NCI-H1105 treated with DMSO at 0.1 percent for 48 hours (cell line): ENCODE measurements at places on chromosomes 2 and 18.

DNA sequence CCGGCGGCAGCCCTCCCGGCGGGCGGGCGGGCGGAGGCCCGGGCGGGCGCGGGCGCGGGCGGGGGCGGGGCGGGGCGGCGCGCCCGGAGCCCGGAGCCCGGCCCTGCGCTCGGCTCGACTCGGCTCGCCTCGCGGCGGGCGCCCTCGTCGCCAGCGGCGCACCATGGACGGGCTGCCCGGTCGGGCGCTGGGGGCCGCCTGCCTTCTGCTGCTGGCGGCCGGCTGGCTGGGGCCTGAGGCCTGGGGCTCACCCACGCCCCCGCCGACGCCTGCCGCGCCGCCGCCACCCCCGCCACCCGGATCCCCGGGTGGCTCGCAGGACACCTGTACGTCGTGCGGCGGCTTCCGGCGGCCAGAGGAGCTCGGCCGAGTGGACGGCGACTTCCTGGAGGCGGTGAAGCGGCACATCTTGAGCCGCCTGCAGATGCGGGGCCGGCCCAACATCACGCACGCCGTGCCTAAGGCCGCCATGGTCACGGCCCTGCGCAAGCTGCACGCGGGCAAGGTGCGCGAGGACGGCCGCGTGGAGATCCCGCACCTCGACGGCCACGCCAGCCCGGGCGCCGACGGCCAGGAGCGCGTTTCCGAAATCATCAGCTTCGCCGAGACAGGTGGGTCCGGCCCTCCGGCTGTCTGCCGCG is at the start of gene INHBB:
INHBB (plus strand) TSS at position 111 of the 641 bp plus-strand sequence; CDS start at position 164, 53 bp downstream.
- no peak for DNase-seq

- DNase-seq, result no peak
Observed at GRCh38 chr2:59173325-59173724, 932.2 kb upstream of the FANCL start.

DNA sequence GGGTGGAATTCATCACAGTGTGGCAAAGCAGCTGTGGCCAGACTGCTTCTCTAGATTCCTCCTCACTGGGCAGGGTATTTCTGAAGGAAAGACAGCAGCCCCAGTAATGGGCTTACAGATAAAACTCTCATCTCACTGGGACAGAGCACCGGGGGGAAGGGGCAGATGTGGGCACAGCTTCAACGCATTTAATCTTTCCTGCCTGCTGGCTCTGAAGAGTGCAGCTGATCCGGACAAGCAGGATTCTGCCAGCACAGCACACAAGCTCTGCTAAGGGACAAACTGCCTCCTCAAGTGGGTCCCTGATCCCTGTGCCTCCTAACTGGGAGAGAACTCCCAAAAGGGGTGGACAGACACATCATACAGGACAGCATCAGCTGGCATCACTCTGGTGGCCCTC is 779.9 kb upstream of the CNTNAP5 start:
- no peak for DNase-seq

- DNase-seq, result peak; percentile 36
Observed at GRCh38 chr2:59654710-59655109, 898.7 kb downstream of the BCL11A start.

DNA sequence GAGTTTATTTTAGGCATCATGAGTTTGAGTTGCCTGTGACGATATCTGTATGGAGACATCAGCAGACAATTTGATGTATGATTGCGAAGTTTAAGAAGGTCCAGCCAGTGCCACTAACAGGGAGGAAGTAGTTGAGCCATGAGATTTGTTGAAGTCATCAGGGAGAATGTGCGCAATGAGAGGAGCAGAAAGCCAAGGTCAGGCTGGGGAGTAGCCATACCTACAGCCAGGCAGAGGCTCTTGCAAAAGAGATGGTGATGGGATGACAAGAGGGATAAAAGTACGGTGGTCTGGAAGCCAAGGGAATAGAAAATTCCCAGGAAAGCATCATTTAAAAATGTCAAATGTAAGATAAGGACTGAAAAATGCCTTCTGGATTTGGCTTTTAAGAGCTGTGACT is 51.2 kb downstream of the LIMS1 start:
- DNase-seq, result no peak

DNA sequence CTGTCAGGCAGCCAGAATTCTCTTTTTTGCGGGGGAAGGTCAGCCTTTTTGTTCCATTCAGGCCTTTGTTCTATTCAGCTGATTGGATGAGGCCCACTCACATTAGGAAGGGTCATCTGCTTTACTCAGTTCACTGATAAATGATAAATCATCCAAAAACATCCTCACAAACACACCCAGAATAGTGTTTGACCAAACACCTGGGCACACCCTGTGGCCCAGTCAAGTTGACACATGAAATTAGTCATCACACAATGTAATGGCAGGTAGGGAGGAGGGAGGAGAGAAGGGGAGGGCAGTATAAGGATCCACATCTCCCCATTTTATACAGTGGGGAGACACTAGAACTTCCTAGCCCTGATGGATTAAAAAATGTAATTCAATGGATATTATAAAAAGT is 8.3 kb upstream of the RMC1 start:
- DNase-seq, result no peak

DNA sequence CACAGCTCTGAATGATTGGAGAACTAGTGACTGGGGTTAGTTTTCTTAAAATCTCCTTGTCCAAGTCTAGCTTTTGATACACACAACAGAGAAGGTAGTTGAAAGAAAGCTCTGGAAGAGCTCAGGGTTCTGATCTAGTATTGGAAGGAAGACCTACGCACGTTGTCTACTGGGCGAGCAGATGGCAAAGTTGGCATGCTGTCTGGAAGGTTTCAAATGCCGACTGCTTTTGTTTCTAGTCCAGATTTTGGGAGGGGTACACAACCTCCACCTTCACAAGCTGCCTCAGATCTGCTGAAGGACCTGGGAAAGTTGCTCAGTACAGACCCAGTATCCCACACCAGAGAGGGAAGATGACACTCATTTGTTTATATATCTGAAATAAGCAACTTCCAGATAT is 507.3 kb downstream of the RNF144A start:
- no peak for DNase-seq

DNA sequence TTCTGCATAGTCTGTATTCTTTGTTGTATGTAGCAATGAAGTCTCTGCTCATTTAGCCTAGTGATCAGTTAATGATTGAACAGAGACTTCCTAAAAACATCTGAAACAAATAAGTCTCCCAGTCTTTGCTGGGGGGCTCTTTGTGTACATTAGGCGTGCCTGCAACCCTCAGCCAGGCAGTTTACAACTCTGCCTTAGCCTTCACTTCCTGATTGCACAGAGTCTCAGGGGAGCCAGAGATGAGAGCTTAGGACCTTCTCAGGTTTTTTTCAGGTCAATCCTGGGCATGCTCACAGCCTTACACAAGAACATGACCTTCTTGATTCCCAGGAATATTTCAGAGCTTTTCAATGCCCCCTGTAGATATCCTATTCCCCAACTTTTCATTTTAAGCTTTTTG is 44.0 kb upstream of the BIN1 start:
- no peak for DNase-seq

DNA sequence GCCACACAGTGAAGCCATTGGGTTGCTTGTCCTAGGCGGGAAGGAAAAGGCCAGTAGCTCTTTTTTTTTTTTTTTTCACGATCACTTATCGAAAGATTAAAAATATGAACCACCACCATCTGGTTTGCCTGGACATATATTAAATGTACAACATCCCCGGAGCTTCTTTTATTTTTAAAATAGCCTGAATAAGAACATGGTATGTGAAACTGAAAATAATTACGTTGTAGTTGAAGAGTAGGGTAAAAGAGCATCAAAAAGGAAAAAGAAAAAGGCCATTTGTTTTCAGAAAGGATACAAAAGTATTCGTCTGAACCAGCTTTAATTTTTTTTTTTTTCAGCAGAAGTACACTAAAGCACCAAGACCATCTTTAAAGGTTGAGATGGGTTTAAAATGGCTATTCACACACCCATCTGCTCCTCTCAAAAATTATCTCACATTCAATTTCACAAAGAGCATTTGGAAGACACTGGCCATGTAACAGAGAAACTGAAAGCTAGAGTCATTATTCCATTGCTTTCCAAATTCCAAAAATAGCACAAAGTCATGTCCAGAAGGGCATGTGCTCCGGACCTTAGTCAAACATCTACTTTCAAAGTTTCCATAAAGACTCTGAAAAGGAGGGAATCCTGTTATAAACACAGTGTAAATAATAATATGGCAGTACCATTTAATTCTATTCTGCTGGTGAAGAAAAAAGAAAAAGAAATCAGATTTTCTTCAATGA is 82.9 kb downstream of the SCN3A start:
- DNase-seq, result no peak

GRCh38 chr2:236545248-236545658 is 24.4 kb upstream of the ACKR3 start:
- no peak for DNase-seq

- no peak for DNase-seq
Observed at GRCh38 chr2:6978991-6979390, 61.8 kb downstream of the RNF144A start.

- no peak for DNase-seq
Observed at GRCh38 chr2:76330865-76331264, 620.1 kb upstream of the GCFC2 start.

DNA sequence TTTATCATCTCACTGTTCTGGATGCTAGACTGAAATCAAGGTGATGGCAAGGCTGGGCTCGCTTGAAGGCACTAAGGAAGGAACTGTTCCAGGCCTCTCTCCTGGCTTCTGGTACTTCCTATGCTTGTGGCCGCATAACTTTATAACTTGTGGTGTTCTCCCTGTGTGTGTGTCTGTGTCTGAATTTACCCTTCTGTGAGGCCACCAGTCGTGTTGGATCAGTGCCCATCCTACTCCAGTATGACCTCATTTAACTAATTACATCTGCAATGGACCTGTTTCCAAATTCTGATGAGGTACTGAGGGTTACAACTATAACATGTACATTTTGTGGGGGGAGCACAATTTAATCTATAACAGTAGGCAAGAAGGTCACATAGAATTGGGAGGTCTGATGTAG is 41.6 kb downstream of the LYPD6B start:
- DNase-seq, result no peak

DNA sequence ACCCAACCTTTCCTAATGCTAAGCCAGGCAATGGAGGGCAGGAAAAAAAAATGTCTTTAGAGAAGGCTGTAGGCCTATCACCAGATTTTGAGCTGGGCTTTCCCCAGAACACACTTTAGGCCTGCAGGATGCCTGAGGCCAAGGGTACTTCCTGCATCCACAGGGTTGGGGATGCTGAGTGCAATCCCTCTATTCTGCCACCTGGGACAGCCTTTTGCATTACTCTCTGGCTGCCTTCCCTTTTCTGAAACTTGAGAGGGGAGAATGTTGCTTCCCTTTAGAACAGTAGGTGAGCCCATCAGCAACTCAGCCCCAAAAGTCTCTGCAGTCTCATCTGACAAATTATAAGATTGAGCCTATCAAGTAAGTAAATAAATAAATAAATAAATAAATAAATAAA is 195.2 kb downstream of the SLC8A1 start:
- DNase-seq, result peak; percentile 24

- DNase-seq, result no peak
Observed at GRCh38 chr2:11357428-11357972, 13.1 kb upstream of the ROCK2 start.

DNA sequence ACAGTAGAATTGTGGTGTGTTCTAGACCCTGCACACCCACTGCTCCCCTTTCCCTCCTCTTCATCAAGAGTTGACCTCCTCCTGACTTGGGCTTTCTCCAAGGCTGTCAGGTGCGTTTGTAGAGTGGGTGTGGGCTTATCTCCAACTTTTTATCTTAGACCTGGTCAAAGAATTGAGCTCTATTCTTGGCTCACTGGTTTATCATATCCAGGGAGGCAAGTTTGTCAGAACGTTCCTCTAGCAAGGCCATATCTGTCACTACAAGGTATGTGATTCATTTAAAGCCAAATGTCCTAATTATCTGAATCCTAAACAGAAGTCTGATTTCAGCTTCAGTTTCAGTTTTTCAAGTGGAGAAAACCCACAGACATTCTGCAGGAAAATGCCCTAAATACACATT is 117.1 kb upstream of the MGAT5 start:
- no peak for DNase-seq
